ENCODE measurements at places on chromosomes 2 and 18.

DNA sequence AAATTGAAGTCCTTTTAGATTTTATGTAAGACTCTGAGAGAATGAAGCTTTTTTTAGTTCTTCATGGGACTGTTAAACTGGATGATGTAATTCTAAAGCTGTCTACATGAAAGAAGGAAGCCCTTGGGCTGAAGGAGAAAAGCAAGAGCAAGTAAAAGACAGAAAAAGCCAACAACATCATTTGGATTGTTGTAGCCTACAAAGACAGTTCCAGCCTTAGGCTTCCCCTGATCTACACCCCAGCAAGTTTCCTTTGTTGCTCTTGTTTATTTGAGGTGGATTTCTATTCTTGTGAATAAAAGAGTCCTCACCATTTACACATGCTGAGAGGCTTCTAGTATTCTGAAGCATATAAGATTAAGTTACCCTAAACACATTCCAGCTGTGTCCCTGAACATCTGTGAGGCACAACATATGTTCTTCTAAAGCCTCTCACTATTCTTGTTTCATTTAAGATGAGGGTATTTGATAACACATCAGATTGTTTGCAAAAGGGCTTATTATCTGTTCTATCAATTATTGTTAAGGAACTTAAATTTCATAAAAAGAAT is 377.8 kb downstream of the LNPK start:
- no peak for DNase-seq

GRCh38 chr2:233094614-233095013 is 34.5 kb downstream of the INPP5D start:
- no peak for DNase-seq

DNA sequence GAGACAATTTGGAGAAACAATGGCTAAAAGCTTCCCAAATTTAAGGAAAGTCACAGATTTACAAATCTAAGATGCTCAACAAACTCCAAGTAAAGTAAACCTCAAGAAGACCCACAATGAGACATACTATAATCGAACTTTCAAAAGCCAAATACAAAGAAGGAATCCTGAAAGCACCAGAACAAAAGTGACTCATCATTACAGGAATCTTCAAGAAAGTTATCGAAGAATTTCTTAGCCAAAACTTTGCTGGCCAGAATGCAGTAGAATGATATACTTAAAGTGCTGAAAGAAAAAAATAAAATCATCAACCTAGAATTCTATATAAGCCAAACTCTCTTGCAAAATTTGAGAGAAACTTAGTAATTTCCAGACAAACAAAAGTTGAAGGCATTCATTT is 106.5 kb upstream of the TMEM200C start:
- no peak for DNase-seq

- no peak for DNase-seq
Measured at GRCh38 chr18:76458522-76459311, 36.3 kb downstream of the ZNF516 start.

- DNase-seq: no peak
Measured at GRCh38 chr2:149463328-149464002, 124.1 kb downstream of the MMADHC start.

DNA sequence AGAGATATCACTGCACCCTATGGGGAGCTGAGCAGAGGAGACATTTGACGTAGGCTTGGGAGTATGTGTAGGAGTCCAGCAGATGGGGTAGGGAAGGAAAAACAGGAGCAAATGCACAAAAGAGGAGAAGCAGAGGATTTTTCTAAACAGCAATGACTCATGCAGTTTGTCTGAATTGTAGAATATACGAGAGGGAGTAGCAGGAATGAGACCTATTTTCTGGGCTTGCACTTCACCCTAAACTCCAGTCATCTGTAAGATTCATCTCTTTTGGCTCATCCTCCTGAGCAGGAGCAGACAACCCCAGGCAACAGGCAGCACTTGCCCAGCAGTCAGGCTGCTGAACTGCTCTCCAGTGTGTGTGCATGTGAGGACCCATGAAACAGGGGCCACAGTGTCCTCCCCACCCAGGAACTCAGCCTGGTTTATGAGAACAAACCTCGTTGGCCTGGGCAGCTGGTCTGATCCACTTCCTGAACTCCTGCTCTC is 100.2 kb upstream of the CDC42EP3 start:
- DNase-seq: no peak

GRCh38 chr18:24369426-24369825 is 28.2 kb downstream of the OSBPL1A start:
- DNase-seq: no peak

DNA sequence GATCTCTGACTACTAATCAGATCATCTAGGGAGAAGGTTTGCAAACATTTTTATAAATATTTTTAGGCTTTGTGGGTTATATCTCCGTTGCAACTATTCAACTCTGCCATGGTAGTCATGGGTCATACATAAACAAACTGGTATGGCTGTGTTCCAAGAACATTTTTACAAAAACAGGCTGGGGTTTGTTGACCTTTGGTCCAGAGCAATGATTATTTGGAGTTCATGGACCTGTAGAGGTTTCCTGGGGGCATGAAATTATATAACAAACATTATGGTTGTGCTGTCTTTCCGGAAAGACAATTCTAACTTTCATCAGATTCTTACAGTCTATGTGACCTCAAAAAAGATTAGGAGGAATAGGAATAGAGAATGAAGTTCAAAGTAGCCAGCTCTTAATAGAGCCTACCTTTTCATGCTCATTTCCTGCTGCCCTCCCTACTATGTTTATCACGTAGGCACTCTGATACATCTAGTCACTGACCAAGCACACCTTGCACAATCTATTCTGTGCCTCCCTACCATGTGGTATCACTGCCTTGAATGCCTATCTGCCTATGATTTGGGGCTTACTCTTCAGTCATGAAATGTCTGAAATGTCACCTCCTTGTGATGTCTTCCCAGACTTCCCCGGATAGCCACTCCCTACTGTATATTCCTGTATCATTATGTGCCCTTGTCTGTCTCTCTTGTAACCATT is 102.4 kb upstream of the SCN1A start:
- DNase-seq: no peak

DNA sequence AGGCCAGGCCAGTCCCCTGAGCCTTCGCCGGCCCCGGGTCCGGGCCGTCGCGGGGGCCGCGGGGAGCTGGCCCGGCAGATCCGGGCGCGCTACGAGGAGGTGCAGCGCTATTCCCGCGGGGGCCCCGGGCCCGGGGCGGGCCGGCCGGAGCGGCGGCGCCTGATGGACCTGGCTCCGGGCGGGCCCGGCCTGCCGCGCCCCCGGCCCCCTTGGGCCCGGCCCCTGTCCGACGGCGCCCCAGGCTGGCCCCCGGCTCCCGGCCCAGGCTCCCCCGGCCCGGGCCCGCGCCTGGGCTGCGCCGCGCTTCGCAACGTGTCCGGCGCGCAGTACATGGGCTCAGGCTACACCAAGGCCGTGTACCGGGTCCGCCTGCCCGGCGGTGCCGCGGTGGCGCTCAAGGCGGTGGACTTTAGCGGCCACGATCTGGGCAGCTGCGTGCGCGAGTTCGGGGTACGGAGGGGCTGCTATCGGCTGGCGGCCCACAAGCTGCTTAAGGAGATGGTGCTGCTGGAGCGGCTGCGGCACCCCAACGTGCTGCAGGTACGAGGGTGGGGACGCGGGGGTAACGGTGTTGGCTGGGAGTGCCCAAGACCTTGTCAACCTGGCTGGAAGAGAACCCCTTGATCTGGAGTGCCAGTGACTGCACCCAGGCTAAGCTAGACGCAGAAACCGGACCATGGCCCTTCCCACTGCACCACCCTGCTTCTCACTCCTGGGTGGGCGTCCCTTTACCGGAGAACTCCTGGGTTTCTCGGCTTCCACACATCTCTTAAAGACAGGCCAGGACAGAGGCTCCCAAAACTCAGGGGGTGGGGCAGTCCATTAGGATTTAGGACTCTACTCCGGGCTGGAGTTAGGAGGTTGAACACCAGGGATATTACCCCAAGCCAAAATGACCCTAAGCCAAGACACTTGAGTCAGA is 739 bp downstream of the PKDCC start:
- no peak for DNase-seq

DNA sequence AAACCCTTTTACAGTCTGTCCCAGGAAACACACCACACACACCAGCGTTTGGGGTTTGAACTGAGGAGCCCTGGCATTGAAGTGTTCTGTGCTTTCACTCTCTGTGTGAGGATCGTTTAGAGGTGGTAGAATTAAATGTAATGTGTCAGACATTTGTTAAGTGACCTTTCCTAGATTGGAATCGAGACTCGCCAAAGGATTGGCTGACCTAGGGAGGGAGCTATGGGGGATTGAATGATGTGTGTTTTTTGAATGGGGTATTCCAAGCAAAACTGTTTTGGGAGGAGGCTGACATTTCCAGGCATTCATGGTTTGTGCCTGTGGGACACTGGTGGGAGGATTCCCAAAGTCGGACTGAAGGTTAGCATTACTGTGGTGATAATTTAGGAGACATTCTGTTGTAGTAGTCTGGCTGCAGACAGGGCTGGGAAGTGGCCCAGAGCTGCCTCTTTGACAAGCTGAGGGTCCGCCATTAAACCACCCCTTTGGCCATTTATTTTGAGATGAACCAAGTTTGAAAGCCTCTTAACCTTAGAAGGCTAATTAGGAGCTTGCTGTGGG is 1.7 kb downstream of the MYO1B start:
- no peak for DNase-seq

DNA sequence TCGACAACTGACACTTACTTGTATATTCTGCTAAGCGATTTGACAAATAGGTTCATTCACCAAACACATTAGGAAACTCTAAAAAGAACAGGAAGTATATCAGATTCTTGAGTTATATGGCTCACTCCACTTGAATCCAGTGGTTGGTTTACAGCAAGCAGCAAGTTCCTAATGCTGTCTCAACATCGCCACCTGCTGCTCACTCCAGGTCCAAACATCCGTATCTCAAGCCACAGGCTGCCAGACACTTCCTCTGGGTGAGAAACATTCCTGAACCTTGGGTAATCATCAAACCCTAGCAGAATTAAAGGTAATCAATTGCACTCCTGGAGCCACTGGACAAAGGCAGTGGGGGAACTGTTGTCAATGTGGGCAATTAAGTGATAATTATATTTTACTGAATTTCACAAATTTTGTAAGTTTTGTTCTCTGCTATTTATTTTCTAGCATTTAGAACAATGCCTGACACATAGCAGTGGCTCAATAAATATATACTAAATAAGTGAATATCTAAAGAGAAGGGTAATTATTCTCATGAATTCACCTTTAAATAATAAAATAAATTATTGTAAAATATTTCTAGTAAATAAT is 107.1 kb upstream of the TTN start:
- DNase-seq: peak; percentile 0

Data from esophagus squamous epithelium (tissue), 5 donors.